GM12865 (cell line): ENCODE measurements at places on chromosomes 16 and 17.

DNA sequence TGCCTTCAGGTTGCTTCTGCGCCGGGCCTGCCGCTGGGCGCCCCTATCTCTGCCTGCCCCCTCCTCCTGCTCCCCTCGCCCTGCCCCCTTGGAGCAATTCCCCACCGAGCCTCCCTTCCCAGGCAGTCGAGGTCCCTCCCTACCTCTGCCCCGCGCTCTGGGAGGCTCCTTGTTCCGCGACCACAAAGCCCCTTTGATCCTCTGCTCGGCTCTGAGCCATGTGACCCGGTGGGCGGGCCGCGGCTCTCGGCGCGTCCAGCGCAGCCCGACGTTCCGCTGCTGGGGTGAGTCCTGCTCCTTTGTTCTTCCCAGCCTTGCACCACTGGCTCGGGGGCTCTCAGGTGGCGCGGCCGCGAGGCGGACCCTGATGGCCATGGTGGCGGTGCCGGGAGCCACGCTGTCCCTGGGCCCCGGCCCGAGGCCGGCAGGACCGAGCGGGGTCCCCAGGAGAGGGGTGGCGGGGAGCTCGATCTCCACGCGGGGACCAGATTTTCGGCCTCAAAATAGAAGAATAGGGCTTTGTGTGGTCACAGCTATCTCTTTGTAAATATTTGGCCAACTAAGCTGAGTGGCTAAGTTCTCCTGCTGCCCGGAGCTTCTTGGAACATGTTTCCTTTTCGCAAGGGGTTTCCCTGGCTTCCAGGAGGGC is 310.6 kb downstream of the SEC14L1 start:
- peak; percentile 75 for DNase-seq

DNA sequence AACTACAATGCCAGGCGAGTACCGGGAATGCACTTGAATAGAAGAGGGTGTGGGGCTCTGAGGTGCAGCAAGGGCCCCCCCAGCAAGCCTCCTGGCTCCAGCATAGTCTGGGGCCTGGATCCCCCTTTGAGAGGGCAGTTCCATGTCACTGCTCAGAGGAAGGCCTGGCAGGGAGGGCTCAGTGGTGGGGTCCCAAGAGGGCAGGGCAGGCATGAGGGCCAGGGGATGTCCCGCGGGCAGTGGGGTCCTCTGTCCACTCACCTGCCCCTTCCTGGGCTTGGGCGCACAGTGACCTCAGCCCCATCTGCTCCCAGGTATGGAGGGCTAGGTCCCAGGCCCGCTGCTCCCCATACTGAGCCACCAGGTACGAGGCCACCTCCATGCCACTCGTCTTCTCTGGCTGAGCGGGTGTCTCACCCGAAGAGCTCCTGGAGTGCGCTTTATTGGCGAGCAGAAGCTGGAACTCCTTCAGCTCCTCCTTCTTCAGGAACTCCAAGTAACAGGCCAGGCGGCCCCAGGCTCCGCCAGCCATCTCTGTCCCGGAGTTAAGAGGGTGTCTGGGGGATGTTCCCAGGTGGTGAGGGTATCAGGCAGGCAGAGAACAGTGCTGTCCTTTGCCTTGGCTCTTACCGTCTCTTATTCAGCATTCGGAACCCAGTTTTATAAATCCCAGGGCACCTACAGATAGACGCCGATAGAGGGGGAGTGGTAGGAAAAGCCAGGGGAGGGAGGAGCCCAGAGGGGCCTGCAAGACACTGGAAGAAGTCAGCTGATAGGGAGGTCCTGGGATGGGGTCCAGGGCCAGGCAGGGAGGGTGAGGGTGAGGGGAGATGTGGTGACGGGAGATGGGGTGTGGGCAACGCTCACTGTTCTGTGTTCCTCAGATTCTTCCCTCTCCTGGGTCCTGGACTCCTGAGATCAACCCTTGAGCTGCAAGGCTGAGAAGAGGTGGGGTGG is 605 bp downstream of the NLRP1 start:
- no peak for DNase-seq

- no peak for DNase-seq
Measured at GRCh38 chr17:4808378-4808767, 1.4 kb downstream of the PLD2 start.

DNA sequence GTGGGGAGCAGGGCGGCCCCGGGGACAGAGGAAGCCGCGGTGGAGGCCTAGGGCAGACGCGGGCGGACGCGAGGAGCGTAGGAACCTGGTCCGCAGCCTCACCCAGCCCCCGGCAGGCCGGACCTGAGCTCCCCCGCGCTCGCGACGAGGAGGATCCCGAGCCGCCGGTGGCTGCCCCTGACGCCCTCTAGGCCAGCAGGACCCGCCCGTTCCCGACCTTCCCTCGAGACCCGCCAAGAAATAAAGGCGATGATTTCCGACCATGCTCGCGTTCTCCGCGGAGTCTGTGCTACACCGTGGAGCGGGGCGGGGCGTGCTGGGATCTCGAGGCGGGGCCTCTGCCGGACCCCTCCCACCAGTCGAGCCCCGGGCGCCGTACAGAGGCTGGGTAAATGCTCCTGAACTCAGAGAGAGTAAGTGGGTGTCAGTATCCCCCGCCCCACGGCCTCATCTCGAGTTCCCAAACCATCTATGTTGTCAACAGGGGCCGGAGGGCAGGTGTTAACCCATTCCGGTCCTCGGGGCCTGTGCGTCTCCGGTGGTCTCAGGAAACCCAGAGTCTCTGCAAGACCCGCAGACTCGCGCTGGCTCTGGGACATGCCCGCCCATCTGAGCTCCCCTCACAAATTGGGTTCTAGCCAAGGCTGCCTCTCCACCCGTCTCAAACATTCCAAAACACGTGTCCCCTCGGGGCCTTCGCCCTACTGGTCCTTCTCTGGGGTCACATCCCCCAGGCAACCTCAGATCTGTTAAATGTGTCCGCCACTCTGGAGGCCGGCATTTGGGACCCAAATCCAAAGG is 13.7 kb downstream of the SYCE1L start:
- DNase-seq, result peak; percentile 62

DNA sequence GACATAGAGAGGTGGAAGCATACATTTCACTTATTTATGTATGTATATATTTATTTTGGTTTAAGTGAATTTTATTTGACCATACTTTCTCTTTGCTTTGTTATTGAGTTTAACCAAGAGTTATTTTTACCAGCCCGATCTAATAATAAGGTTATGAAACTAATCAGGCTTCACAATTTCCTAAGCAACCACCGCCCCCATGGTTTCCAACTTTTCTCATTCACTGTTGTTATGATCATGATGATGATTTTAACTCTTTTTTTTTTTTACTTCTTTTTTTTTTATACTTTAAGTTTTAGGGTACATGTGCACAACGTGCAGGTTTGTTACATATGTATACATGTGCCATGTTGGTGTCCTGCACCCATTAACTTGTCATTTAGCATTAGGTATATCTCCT is 30.6 kb downstream of the DNAH9 start:
- no peak for DNase-seq
